BJ (cell line): ENCODE measurements at places on chromosomes 2 and 18.

GRCh38 chr18:76498064-76498463, 3.0 kb upstream of the ZNF516 start:
- DNase-seq = no peak

GRCh38 chr2:66814916-66815315, 380.0 kb downstream of the MEIS1 start:
- no peak for DNase-seq

GRCh38 chr2:188159484-188159883, 132.2 kb upstream of the GULP1 start:
- no peak for DNase-seq

DNA sequence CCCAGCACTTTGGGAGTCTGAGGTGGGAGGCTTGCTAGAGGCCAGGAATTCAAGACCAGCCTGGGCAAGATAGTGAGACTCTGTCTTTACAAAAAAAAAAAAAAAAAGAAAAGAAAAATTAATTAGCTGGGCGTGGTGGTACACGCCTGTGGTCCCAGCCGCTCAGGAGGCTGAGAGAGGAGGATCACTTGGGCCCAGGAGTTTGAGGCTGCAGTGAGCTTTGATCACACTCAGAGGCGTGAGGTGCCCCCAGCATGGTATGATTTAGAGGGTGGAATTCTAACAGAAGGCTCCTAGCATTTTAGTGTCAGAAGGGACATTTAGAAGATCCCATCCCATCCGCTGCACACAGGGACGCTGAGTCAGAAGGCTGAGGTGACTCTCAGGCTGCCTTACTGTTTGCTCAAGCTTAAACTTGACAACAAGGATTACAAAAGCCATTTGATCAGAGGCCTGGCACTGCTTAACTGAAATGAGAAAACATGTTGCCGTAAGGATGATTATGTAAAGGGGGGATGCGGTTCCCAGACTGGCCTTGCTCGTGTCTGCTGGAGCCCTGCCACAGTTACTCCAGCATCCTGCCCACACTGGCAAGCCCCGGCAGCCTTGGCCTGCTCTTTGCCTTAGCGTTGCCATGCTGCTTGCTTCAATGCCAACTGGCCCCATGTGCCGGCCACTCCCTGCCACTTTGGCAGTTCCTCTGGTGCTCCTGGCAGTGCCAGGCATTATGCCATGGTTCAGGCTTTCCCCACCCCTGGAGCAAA, 45.6 kb upstream of the SLC1A4 start:
- no peak for DNase-seq

GRCh38 chr2:230942371-230942770, 17.3 kb upstream of the GPR55 start:
- DNase-seq = no peak
